ENCODE measurements at places on chromosomes 3 and 15.

DNA sequence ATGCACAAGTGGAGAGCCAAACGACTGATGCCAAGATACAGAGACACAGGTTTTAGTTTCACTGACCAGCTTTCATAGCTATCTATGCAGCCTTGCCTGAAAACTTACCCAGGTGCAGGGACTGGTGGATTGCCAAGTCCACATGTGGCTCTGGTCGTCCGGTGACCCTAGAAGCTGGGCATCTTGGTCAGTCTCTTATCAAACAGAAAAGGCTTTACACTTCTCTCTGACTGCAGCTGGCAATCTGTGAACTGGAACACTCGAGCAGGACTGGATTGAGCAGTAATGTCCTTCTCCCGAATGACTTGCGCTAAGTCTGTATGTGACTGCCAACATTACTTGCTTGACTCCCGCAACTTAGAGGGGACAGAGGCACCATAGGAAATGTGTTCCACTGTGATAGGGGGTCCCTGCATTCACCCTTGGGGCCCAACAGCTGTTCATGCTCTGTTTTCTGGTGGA is 63.0 kb upstream of the SIAH2 start:
- DNase-seq = no peak

DNA sequence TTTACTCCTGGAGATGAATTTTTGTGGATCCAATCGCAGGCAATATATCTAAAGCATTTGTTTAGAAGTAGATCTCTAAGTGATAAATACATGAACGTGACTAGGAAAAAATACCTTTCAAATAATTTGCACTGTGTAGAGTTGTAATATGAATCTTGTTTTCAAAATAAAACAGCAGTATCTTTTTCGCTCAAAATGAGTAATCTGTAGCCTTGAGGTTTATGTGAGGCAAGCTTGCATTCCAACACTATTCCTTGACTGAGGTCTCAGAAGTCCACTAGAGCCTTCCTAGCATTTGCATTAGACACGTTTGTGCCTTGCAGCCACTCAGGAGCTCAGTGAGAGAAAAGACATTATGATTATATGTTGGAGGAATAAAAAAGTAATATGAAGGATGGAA is 138.3 kb upstream of the ROBO1 start:
- no peak for DNase-seq

DNA sequence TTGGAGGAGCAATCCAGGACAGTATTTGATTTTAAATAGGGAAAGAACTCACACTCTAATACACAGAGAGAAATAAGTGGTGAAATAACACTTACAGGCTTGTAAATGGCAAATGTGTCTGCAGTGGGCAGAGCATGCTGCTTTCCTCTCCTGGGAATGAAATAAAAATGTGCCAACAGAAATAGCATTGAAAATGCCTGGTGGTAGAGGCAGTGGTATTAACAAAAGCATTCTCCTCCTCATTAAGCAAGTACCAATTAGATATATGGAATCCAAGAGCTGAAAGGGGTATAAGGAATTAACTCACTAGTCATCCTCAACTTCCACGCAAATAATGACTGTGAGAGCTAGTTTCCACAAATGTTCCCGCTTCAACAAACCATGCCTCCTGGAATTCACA is 364.1 kb upstream of the KCNMB2 start:
- no peak for DNase-seq

DNA sequence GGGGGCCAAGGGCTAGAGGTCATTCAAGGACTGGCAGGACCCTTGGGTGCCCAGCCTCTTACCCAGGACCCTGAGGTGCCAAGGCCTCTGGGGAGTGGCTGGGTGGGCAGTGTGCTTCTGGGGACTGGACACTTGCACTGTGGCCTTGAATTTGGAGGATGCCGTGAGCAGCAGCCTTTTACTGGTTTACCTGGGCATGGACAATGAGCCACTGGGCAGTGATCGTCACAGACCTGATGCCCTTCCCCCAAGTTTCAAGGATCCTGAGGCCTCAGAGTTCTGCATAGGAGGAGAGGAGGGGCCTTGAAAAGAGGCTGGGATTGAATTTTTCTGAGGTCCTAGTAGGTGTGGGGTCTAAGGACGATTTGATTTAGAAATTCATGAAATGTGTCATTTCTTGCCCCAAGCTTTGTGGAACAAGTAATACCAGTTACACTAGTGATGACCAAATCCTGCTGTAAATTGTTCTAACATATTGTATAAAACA is 146.1 kb upstream of the TPM1 start:
- DNase-seq = peak; percentile 97

- peak; percentile 26 for DNase-seq
Measured at GRCh38 chr3:119469418-119470189, 841 bp downstream of the POGLUT1 start.

GRCh38 chr3:185813205-185813604 is 11.6 kb downstream of the IGF2BP2 start:
- DNase-seq = no peak

All from bronchial epithelial cell (primary cell).